CD4-positive, alpha-beta T cell treated with Interleukin-15 for 4 hours (primary cell): ENCODE measurements at places on chromosomes 7 and 10.
A peak's percentile ranks its signal among the peaks of the same experiment; 100 is the strongest.

- DNase-seq: no peak
These were observed 58.4 kb downstream of the AGK start for GRCh38 chr7:141609576-141609975.

DNA sequence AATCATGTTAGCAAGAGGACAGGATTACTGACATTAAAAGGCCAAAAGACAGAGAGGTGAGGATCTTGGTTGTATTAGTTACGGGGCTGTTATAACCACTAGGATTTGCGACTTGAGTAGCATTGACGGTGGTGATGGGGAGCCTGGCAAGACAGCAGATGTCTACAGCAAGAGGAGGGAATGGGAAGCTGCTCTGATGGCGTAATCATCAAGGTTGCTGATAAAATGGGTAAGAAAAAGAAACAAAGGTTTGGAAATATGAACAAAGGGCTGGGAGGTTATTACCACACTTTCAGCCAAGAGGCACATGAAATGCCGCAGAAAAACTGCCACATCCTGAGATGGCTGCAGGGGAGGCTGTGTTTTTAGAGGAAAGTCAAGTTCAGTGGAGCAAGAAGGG is 33.9 kb downstream of the TMEM229A start:
- DNase-seq: no peak

DNA sequence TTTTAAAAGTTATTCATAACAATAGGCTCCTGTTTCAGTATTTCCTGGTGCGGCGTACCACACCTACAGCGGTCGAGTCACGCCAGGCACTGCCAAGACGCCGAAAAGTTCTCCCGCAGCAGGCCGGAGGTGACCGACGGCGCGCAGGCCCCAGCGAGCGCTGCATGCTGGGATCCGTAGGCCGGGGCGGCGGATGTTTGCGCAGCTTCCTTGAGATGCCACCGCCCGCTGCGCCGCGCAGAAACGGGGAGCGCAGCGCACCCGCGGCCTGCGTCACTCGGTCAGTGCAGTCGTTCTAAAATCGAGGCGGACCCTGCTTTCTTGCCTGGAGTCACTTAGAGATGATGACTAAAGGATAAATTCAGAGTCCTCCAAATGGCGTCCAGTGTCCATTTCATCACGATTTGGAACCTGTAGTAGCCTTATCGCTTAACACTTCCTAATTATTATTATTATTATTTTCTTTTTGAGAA is 1.3 kb upstream of the KIF11 start:
- DNase-seq: peak; percentile 90

GRCh38 chr10:87817609-87818504 is at the start of gene ATAD1:
TSS of gene ATAD1 (minus strand) at chr10:87818226. CDS start at chr10:87814599, 3,627 bp downstream.
- peak; percentile 88 for DNase-seq

- peak; percentile 55 for DNase-seq
These were observed 176.5 kb upstream of the FRMD4A start for GRCh38 chr10:14507176-14507575.

DNA sequence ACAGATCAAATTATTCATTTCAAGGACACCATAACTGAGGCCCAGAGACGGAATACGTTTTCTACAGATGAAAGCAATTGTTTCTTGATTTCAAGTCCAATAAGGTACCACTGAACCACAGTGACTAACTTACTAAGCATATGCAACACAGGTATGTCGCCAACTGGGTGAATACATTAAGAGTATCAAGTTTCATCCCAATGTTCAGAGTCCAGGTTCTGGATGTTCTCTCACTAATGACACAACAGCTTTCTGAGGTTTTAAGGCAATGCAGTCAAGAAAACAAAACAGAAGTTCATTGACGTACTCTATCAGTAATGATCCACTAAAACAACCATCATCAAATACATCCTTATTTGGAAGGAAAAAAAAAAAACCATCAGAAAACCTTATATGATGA is 35.8 kb downstream of the NSUN6 start:
- no peak for DNase-seq

- DNase-seq: no peak
These were observed 111.9 kb downstream of the TCERG1L start for GRCh38 chr10:131199646-131200045.

DNA sequence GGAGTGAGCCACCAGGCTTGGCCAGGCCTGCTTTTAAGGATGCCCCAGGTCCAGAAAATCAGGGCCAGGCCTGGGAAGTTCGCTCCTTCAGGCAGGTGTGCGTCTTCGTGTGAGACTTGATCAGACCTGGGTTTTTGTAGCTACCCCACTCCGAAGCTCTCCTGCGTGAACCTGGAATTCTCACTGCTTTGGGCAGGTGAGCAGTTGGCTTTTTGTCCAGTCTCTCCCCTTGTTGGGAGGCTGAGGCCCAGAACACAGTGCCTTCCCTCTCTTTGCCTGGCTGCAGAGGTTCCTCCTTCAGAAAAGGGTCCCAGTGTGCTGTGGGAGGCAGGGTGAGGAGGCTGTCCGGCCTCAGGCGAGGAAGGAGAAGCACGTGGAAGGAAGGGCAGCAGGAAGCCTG is 27.3 kb downstream of the ZNF783 start:
- no peak for DNase-seq

DNA sequence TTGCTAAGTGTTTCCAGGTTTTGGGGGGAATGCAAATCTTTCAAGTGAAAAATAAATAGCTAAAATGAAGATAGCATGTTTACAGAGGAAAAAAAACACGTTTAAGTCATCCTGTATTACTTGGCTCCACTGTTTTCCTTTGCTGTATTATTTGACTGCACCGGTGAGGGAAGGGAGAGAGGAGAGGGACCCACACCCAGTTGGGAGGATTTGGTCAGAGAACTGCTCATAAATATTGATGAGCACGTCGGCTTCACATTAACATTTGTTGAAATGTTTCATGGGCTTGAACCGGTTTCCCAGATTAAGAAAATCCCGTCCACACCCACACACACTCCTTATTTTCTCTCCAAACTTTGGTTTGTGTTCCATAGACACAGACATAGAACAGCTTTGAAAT is 493.8 kb upstream of the MGMT start:
- DNase-seq: no peak

GRCh38 chr7:34036051-34036920 is 130.9 kb downstream of the BMPER start:
- no peak for DNase-seq

- DNase-seq: peak; percentile 62
These were observed 39.7 kb upstream of the TNKS2 start for GRCh38 chr10:91758303-91759146.

GRCh38 chr10:71970331-71970730 is 6.1 kb downstream of the CHST3 start:
- DNase-seq: no peak

DNA sequence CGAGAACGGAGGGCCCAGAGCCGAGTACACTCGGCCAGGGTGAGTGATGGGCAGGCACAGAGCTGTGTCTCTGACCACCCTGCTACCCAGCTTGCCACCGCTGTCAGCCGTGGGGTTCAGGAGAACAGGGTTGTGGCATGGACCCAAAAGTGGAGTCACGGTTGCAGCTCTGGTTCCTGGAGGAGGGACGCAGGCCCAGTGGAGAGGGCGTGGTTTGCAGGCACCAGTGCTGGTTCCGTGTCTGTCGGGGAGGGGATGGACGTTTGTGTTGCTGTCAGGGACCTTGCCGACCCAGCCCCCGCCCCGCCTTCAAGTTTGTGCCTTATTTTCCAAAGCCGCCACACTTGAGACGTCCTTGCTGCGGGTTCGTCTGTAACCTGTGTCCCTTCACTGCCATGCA is 45.1 kb upstream of the AP5Z1 start:
- no peak for DNase-seq

GRCh38 chr7:5455581-5456219 is 32.1 kb upstream of the TNRC18 start:
- no peak for DNase-seq

GRCh38 chr7:2016021-2016631 is 216.6 kb downstream of the MAD1L1 start:
- no peak for DNase-seq

GRCh38 chr7:35249537-35249907 is 4.4 kb downstream of the TBX20 start:
- no peak for DNase-seq

DNA sequence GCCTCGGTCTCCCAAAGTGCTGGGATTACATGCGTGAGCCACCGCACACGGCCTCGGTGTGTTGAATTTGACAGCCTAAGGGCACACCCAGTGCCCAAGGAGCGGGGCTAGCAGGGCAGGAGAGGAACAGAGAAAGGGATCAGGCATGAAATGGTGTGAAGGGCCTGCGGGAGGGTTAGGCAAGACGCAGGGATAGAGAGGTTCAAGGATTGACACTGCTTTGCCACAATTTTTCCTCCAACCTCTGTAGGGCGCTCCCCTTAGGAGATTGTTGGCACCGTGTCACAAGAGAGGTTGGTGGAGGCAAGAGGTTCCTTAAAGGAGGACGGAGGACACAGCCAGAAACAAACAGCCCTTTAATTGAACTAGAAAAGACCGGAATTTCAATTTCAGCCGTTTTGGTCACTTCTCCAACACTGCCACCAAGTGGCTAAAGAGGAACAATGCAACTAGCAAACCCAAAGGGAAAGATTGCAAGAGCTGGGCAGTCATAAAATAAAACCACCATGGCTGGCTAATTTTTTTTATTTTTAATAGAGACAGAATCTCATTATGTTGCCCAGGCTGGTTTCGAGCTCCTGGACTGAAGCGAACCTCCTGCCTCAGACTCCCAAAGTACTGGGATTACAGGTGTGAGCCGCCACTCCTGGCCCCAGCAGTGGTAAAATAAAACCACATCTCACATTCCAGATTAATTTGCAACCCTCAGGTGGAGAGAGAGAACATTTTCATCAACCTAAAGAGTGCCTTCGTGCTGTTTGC is 6.9 kb upstream of the CREB3L2 start:
- peak; percentile 69 for DNase-seq

DNA sequence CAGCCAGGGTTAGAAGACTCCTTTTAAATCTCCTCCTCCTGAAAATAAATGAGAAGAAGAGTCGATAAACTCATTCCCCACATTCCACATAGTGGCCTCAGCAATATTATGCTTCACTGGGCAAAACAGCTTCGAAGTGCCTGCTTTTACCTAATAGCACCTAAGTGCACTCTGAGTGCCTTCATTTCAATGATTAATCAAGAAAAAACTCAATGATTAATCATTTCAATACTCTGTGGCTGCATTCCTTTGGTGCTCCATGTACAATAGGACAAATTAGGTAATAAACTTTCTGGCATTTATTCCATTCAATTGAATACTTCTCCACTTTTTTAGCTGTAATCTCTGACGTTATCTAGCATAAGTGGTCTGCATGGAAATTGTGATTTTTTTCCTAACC is 174.6 kb downstream of the CCDC71L start:
- no peak for DNase-seq

DNA sequence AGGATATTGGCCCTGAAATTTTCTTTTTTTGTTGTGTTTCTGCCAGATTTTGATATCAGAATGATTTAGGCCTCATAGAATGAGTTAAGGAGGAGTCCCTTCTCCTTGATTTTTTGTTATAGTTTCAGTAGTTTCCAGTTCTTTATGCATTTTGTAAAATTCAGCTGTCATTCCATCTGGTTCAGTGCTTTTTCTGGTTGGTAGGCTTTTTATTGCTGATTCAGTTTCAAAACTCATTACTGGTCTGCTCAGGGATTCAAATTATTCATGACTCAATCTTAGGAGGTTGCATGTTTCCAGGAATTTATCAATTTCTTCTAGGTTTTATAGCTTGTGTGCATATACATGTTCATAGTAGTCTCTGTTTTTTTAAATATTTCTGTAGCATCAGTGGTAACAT is 10.1 kb upstream of the TMEM196 start:
- no peak for DNase-seq

DNA sequence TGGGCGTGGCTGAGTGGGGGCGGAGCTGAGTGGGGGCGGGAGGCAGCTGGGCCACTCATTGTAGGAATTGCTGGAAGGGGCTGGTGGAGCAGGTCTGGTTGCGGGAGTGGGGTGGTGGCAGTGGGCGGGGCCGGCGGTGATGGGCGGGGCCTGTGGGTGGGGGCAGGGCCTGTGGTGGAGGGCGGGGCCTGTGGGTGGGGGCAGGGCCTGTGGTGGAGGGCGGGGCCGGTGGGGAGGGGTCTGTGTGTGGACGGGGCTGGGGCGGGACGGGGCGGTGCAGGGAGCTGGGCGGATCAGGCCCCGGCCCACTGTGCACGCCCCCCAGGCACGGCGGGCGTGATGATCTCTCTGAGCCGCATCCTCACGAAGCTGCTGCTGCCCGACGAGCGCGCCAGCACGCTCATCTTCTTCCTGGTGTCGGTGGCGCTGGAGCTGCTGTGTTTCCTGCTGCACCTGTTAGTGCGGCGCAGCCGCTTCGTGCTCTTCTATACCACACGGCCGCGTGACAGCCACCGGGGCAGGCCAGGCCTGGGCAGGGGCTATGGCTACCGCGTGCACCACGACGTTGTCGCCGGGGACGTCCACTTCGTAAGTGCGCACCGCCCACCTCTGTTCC is 14.0 kb downstream of the SLC29A4 start:
- DNase-seq: peak; percentile 59

DNA sequence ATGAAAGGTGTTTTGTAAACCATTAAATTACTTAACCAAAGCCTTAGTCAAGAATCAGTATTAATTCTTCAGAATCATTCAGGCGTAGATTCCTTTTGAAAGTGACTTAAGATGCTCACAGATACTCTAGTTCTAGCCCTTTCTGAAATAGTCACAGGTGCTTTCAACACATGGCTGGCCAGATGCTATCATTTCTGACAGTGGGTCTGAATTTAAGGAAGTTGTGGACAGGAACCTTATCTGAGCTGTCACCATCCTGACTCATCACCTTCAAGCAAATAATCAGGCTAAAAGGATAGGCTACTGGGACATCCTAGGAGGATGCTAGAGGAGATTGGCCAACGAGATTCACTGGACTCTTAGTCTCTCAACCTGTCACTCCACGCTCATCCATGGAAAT is 501.5 kb downstream of the LRMDA start:
- no peak for DNase-seq

- DNase-seq: no peak
These were observed 131.1 kb downstream of the KCND2 start for GRCh38 chr7:120404042-120404441.

GRCh38 chr10:58373442-58373827 is 11.8 kb upstream of the TFAM start:
- no peak for DNase-seq

GRCh38 chr7:80881351-80881900 is 37.4 kb downstream of the SEMA3C start:
- DNase-seq: no peak

DNA sequence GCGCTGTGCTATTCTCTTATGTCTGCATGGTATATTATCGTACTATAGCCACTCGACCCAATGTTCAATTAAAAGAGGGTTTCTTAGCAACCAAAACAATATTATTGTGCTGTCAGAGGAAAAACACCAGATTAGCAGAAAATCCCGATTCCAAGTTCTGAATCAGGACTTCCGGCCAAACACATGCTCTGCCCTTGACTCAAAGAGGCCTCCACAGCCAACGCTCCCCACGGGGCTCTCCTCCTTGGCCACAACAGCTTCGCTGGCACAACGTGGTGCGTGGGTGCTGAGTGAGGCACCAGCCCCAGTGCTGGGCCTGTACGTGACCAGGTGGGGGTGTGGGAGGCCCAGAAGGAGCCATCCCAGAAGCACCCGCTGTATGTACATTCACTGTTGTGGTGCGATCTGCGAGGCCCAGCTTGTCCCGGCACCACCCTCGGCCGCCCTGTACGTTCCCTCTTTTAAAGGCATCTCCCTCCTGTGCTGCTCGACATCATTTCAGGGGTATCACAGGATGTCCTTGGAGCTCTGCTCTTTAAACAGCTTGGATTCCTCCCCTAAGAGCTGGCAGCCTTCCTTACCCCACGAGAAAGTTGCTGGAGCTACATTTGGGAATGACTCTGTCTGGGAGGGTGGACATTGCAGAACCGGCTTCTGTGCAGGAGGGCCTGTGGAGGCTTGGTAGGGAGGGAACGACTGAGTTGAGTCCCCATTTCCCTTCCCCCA is 736.2 kb downstream of the PARD3 start:
- DNase-seq: no peak

GRCh38 chr7:36896956-36897590 is 172.8 kb upstream of the AOAH start:
- no peak for DNase-seq
